Activated T-cell treated with anti-CD3 and anti-CD28 coated beads for 48 hours (primary cell): ENCODE measurements at places on chromosomes 13 and 19.

- DNase-seq, result no peak
These were observed 774.1 kb downstream of the LIG4 start for GRCh38 chr13:107441279-107441678.

GRCh38 chr13:50386541-50387050 is 371.4 kb downstream of the KCNRG start:
- DNase-seq, result no peak

GRCh38 chr13:39602277-39602613 is 748 bp downstream of the LHFPL6 start:
- no peak for DNase-seq

GRCh38 chr13:29474991-29475390 is 120.5 kb downstream of the SLC7A1 start:
- no peak for DNase-seq

DNA sequence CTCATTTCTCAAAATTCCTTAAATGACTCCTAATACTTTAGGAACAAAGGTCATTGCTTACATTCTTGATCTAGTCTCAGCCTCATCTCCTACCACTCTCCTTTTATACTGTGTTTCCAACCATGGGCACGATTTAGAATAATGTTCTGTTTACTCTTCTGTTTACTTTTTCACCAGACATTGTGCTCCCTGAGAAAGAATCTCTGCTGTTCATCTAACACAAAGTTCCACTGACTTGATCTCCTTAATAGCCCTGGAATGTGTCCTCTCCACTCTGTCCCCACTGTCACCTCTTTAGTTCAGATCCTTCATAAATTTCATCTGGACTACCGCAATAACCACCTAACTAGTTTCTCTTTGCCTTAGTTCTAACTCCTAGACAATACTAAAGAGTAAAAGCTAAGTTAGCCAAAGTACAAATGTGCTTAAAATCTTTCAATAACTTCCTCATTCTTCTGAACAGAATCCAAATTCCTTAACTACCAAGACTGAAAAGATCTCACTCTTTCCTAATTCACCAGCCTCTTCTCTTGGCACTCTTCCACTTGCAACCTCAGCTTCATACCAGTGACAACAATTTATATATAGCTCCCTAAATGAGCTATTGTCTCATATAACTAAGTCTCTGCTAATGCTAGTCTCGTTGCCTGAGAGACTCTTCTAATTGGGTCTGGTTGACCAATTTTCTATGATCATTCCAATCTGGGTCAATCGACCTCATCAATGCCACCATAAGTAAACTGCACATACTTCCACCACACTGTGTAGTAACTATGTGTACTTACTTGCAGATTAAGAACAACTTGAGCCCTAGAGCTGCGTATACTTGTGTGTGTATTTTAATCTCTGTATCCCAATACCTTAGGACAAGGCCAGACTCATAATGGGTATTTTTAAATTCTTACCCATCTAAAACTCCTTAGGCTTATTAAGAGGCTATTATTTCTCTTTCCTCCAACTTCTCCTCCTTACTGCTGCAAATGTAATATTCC is 179.9 kb downstream of the VWA8 start:
- no peak for DNase-seq

DNA sequence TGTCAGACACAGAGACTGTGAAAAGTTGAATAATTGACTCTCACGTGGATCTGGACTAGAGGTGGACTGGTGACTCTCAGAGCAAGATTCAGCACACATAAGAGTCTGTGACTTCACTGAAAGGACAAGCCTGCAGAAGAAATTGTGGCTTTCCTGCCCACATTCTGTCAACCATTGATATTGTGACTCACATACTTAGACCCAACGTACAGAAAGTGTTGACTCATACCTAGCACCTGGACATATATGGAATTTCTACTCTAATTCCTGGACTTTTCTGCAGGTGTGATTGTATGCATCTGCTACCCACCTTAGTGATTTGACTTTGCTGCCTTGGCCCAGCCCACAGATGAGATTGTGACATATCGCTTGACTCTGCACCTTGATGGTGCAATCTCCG is 15.6 kb upstream of the ZNF730 start:
- no peak for DNase-seq

GRCh38 chr13:99975626-99976025 is 4.1 kb upstream of the ZIC5 start:
- no peak for DNase-seq

GRCh38 chr19:7575434-7576040 is 20.1 kb upstream of the CAMSAP3 start:
- no peak for DNase-seq

GRCh38 chr19:11137542-11138384 is 17.8 kb downstream of the SPC24 start:
- no peak for DNase-seq

DNA sequence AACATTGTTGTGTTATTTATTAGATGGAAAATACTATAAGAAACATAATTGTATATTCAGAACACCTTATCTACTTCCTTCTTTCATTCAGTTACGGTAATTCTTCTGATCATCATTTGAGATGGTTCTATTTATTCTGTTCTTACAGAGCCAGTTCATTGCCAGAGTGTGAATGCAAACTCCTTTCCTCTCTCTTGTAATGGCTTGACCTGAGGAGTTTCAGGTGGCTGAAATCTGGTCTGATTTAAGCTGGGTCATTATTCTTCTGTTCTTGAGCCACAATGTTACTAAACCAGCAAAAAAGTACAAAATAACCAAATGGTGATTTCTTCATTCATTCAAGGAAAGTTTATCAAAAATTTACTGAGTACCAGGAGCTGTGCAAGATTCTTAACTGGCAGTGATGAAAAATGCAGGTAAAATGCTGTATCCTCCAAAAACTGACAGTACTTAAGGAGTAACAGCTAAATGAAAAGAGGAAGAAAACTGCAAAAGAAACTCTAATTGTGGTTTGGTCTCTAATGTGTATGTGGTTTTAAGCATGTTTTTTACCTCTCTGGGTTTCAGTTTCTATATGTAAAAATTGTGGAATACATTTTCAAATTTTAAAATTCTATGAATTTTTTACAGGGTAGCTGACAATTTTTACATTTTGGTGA is 182.4 kb upstream of the UFM1 start:
- DNase-seq, result no peak

GRCh38 chr19:7597689-7598088 is 2.0 kb downstream of the CAMSAP3 start:
- DNase-seq, result no peak
